ENCODE measurements at places on chromosomes 7 and 10.

- no peak for DNase-seq
These were observed 228.7 kb downstream of the CNTNAP2 start for GRCh38 chr7:146345251-146345650.

- no peak for DNase-seq
These were observed 106.0 kb upstream of the INSYN2A start for GRCh38 chr10:127302343-127302742.

GRCh38 chr10:23368816-23369640, 24.4 kb upstream of the C10orf67 start:
- no peak for DNase-seq

- DNase-seq: no peak
These were observed 6.9 kb upstream of the SHH start for GRCh38 chr7:155819186-155819585.

- no peak for DNase-seq
These were observed 172.7 kb downstream of the NEURL1 start for GRCh38 chr10:103666087-103666761.

GRCh38 chr7:134834689-134835462, 55.4 kb downstream of the CALD1 start:
- no peak for DNase-seq

DNA sequence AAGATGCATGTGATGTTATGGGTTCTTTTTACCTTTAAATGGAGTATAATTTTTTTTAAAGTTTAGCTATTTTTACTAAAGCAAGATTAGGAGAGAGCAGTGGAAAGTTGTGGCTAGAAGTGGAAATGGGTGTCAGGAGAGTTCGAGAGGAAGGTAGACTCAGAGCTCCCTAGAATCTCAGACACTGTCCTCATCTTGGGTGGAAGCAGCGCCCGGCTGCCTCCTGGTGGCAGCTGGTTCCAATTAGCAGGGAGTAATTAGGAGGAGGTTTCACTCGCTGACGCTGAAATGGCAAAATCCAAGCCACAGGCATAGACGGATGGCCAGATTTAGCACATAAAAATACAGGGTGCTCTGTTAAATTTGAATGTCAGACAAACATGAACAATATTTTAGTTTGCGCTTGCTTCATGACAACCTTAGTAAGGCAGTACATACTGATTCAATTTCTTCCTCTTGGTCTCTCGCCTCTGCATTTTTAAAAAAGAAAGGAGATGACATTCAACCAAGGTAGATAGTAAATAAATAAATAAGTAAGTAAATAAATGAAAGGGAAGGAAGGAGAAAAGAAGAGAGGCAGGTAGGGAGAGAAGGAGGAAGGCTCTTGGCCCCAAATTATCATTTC, 58.5 kb downstream of the LGI1 start:
- peak; percentile 39 for DNase-seq

- DNase-seq: no peak
These were observed 354.7 kb downstream of the HPSE2 start for GRCh38 chr10:98880971-98881370.

- no peak for DNase-seq
These were observed 6.6 kb downstream of the EMX2 start for GRCh38 chr10:117549100-117549585.

GRCh38 chr7:23604296-23604640, 7.1 kb downstream of the CCDC126 start:
- DNase-seq: no peak

DNA sequence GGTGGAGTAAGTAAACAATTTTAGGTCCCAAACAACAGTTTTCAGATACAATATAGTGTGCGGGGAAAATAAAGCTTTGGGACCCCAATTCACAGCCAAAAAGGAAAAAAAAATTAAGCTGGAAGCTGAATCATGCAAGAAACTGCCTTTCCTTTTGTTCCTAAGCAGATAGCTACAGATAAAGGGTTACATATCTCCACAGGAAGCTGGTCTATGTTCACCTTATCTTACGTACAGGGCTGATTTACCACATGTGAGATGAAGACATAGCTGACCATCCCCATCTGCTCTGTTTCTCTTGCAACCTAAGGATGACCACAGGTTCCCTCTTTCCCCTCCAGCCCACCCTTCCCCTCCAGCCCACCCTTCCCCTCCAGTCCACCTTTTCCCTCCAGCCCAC, 14.2 kb upstream of the PFKP start:
- DNase-seq: no peak

DNA sequence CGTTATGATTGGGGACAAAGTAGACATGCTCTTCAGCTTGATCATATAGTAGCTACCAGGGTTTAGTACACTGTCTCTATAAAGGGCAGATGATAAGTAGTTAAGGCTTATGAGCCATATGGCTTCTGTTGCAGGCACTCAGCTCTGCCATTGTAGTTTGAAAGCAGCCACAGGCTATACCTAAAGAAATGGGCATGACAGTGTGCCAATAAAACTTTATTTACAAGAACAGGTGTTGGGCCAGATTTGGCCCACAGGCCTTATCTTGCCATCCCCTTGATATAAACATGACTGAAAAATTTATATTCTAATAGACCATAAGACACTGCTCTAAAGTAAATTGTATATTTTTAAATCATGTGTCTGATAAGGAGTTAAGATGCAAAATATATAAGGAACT, 36.6 kb downstream of the GRK5 start:
- DNase-seq: no peak

Measured in heart right ventricle (tissue), 16 donors.